ENCODE measurements at places on chromosomes 7 and 10. TPM values are rescaled to one million over a fixed set of nuclear protein-coding genes. Genes with fewer than 3 reads are reported as not detected.
A peak's percentile ranks its signal among the peaks of the same experiment; 100 is the strongest.

IKZF1 gene
- total RNA-seq: 1.6 TPM

GRCh38 chr10:131077031-131077430, 234.5 kb downstream of the TCERG1L start:
- DNase-seq: no peak

GRCh38 chr7:122067077-122067476, 77.0 kb downstream of the AASS start:
- DNase-seq: no peak

GRCh38 chr7:121102619-121103018, 114.1 kb downstream of the CPED1 start:
- DNase-seq: no peak

GNB2 gene
- total RNA-seq: 49.5 TPM

DNA sequence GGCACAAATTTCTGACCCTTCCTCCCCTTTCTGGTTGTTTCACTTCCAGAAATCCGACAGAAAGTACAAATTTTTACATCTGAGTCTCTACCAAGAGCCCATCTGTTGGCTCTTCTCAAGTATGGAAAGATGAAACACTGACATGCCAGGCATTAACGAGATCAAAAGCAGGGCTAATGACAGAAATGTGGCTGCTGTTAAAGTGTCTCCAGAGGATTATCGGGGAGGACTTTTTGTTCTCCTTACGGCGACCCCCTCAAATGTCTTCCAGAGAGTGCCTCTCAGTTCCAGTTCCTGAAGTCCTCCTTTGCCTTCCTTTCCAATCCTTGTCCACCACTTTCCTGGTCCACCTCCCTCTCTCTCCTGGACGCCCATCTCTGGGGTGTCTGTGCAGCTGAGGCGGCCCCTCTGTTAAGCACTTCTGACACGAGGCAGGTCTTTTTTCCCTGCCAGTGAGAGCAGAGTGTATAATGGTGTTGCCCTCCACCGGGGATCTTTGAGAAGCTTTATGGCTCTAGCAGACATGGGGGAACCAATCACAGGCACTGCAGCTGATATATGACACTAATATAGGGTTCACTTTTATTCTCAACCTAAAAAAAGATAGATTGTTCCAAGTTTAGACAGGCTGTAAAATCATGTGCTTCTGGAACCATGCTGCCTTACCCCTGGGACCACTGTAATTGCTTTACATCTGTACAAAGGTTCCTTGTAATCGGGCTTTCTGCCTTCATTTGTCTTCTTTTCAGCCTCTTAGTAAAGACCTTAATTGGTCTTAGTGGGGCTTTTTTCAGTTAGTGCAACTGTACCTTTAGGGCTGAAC, 757.1 kb downstream of the AUTS2 start:
- DNase-seq: peak; percentile 68

- DNase-seq: peak; percentile 32
Observed at GRCh38 chr10:77163670-77164348, 473.8 kb downstream of the KCNMA1 start.

- DNase-seq: peak; percentile 70
Observed at GRCh38 chr7:2107386-2108070, 125.2 kb downstream of the MAD1L1 start.
